ENCODE measurements at places on chromosomes 4 and X.

GRCh38 chr4:102535398-102536082 is 34.4 kb downstream of the NFKB1 start:
- DNase-seq: no peak

DNA sequence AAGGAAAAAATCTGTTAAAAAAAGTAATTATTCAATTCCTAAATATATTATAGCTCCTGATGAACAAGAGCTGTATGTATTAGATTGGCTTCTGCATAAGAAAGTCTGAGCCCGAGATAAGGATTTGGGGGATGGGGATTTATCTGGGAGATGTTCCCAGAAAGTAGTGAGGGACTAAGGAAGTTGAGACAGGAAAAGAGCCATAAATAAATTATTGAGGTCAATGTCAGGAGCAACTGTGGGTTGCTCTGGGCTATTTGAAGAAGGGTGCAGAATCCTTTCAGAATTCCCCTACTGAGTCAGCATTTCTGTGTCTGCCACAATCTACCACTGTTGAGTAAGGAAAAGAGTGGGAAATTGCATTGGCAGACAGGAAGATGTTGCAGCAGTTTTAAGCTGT is 3.1 kb upstream of the TDO2 start:
- no peak for DNase-seq

- no peak for DNase-seq
Observed at GRCh38 chr4:83906561-83906960, 370.7 kb downstream of the GPAT3 start.

DNA sequence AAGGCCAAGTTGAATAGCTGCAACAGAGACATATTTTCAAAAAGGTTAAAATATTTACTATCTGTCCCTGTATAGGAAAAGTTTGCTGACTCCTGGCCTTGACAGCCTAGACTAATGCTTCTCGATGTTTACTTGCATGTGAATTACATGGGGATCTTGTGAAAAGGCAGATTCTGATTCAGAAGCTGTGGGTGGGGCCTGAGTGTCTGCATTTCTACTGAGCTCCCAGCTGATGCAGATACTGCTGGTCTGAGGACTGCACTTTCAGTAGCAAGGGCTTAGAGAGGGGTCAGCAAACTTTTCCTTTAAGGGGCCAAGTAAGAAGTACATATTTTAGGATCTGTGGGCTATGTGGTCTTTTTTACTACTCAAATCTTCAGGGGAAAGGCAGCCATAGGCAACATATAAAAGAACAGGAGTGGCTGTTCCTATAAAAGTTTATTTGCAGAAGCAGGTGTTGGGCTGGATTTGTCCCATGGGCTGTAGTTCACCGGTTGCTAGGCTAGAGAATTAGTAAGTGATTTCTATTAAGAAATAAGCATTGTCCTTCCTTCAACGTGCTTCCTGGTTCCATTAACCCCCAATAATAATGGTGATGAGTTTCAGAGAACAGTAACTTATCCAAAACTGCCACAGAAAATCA is 97.2 kb upstream of the PDE5A start:
- no peak for DNase-seq

- no peak for DNase-seq
Observed at GRCh38 chrX:136936183-136936549, 55.6 kb upstream of the RBMX start.

GRCh38 chr4:115154826-115155225 is 41.4 kb upstream of the NDST4 start:
- no peak for DNase-seq

GRCh38 chr4:123877551-123877950 is 481.0 kb downstream of the SPRY1 start:
- DNase-seq: no peak

- DNase-seq: no peak
Observed at GRCh38 chr4:61922766-61923165, 722.6 kb downstream of the ADGRL3 start.

DNA sequence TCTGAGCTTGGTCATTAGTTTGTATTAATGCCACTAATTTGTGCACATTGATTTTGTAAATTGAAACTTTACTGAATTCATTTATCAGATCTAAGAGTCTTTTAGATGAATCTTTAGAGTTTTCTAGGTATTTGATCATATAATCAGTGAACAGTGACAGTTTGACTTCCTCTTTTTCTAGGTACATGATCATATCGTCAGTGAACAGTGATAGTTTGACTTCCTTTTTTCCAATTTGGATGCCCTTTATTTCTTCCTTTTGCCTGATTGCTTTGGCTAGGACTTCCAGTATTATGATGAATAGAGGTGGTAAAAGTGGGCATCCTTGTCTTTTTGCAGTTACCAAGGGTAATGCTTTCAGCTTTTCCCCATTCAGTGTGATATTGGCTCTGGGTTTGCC is 421.4 kb upstream of the CPXCR1 start:
- DNase-seq: no peak

DNA sequence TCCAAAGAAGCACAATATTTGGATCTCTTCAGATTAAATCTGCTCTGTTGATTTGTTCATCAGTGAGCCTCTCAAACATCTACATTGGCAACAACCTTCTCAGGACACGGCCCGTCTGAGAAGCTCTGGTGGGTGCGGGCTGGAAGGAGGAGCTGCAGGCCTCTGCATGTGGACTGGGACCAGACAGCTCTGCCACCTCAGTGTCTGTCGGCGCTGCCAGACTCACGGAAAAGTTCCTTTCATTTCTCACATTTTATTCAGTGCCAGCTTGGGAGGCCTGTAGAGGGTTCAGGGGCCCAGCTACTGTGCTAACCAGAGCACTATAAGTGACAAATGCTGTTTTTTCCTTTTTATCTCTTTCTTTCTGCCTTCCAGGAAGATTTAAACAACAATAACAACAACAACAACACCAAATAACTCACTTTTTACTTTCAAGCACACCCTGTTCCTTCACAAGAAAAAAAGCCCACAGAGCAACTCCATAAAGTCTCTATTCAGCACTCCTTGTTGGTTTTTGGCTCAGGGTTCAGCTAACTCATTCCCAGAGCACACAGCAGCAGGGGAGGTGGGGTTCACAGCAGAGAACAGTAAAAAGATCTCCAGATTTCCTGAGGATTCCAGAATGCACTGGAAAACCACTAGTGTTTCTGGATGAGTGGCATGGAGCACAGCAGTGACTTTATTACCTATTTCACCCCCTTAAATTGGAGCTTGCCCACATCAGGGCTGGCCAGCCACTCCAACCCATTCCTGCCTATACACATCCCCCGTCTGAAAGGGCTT is 23.2 kb upstream of the HOPX start:
- DNase-seq: no peak

DNA sequence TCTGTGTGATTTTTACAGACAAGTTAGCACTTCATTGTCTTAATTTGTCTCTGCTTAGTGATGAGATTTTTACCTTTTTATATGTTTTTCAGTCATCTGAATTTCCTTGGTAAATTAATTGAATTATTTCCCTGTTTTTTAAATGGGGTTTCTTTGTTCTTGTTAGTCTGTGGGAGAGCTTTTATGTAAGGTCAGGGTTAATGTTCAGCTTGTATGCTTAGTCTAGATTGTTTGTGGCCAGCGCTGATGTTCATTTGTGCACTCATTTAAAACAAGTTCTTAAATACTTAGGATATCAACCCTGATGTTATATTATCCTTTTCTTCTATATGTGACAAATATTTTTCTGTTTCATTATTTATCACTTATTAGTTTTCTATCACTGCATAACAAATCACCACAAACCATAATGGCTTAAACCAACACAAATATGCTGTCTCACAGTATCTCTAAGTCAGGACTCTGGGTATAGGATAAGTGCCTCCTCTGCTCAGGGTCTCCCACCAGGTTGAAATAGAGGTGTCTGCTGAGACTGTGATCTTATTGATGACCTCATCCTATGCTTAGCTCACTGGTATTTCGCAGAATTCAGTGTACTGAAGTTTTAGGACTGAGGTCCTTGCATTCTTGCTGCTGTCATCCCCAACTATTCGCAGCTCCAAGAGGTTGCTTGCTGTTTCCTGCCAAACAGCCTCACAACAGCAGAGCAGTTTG is 53.2 kb downstream of the ATP10D start:
- no peak for DNase-seq

DNA sequence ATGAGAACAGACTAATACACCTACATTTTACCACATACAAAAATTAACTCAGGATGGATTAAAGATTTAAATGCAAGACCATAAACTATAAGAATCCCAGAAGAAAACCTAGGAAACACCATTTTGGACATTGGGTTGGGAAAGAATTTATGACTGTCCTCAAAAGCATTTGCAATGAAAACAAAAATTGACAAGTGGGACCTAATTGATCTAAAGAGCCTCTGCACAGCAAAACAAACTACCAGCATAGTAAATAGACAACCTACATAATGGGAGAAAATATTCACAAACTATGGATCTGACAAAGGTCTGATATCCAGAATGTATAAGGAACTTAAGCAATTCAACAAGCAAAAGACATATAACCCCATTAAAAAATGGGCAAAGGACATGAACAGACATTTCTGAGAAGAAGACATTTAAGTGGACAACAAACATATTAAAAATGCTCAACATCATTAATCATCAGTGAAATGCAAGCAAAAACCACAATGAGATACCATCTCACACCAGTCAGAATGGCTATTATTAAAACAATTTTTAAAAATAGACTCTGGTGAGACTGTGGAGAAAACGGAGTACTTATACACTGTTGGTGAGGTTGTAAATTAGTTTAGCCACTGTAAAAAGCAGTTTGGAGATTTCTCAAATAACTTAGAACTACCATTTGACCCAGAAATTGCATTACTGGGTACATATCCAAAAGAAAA is 221.7 kb upstream of the DIPK2B start:
- DNase-seq: no peak

DNA sequence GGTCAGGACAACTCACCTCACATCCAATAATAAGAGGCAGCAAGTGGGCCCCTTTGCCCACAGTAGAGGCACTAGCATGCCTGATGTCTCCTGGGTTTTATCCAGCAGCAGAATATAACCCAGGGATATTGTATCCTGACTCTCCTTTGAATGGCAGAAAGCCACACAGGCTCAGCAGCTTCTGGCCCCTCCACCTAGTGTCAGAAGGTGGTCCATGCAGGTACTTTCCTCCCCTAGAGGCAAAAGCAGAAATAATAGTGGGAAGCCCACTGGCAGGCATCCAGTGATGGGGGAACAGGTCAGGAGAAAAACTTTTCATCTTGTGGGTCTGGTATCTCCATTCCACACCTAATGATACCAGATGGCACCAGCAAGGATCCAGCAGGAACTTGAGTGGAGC is 75.5 kb upstream of the IRS4 start:
- DNase-seq: no peak

DNA sequence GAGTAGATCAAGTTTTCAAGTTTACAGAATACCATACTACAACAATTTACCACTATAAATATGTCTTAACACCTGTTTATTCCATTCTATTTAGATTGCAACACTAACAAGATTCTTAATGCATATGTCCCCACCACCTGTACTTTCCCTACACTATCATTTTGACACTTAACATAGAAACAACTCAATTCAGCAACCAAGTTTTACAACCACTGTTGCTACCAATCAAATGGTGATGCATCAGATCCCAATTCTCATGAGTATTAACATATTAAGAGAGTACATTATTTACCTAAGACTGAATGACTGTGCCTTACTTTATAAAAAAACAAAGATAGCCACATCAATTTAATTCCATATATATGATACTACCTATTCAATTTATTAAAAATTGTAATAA is 49.4 kb downstream of the EIF4E start:
- no peak for DNase-seq

DNA sequence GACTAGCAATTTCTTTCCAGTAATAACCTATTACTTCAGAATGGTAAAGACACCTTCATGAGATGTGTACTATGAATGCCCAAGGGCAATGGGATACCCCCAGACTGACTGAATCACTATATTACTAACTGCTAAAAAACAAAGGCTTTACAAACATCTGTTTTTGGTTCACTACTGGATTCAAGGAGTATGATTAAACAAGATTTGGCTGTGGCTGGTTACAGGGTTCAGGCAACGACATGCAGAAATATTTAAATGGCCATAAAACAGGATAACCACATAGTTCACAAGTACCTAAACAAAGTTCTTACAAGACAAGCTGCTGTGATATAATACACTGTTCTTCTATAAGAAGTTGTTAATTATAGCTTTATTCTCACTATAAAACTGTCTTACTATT is 128.2 kb downstream of the FRYL start:
- DNase-seq: no peak

- DNase-seq: no peak
Observed at GRCh38 chr4:71045256-71045655, 51.8 kb downstream of the DCK start.

GRCh38 chr4:150784305-150784704 is 202.4 kb downstream of the MAB21L2 start:
- DNase-seq: no peak

GRCh38 chrX:24146283-24146949 is 3.1 kb upstream of the ZFX start:
- DNase-seq: no peak

DNA sequence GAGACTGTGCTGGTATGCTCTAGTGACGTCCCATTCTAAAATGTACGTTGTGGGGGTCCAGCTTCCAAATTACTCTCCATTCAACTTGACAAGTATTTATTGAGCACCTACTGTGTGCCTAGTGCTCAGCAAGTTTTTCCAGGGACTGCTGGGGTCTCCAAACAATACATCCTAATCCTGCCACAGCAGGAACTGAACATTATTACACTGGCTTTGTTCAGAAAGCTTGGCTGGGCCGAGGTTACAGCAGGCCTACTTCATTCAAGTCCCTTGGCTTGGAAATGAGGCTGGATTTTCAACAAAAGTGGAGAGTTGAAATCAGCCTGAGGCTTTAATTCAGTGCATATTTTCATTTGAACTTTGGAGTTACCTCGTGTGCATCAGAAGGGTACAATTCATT is 78.0 kb downstream of the GUCY2F start:
- DNase-seq: no peak

DNA sequence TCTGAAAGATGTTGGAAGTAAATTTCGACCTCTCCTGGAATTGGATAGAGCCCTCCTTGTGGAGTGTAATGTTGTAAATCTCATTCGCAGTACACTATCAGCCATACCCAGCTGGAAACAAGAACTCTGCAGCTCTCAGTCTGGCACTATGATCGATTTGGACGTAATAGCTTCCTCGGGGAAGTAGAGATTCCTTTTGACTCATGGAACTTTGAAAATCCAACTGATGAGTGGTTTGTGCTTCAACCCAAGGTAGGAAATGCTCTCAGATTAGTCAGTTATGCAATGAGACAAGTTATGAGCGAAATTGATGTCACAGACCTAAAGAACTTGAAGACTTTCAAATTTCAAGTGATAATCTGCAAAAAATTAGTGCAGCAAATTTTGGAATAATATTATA is 103.9 kb downstream of the SYTL5 start:
- DNase-seq: no peak

DNA sequence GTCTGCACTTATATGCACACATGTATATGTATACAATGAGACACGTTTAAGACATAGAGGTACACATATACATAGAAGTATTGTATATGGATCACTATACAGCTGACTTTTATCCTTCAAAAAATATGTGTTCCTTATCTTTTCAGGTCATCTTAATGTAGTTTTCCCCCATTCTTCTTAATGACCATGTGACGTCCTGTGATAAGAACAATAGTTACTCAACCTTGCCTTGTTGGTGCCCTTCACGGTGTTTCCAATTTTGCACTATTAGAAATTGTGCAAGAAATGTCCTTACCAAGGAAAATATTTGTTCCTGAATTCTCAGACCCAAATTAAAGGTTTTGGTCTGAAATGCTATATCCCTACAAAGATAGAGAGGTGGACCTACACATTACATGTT is 1.0 kb upstream of the PPBP start:
- no peak for DNase-seq

- no peak for DNase-seq
Observed at GRCh38 chrX:85084770-85085393, 81.2 kb downstream of the APOOL start.

Measured in stimulated activated CD4-positive, alpha-beta T cell treated with anti-CD3 and anti-CD28 coated beads, TNF-alpha, amount 100 ng/mL, for 4 hours (primary cell).